Stimulated activated CD4-positive, alpha-beta T cell treated with anti-CD3 and anti-CD28 coated beads, Interleukin-1b, Interleukin-23, amount 100 ng/mL, for 1 hour (primary cell): ENCODE measurements at places on chromosomes 11 and 22.

DNA sequence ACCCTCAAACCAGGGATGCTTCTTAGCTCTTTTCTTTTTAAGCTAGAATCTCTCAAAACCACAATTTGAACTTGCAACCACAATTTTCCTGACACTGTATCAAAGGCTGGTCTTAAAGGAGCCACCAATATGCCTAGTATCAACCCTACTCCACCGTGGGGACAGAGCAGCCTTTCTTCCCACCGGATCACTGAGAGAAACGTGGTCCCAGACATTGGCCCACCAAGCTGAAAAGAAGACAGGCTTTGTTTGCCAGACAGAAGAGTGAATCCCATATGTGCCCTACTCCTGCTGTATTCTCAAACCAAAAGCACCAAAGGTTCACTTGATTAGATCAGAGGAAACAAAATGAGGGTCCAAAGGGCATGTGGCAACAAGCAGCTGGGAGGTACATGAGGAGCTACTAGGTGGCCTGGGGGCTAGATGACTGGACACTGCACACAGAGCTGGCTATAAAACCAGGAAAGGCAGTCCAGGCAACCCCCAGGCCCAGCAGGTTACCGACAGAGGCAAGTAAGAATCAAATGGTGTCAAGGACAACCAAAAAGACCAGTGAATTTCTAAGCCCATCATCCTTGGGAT, 3.6 kb upstream of the VWCE start:
- DNase-seq: no peak

GRCh38 chr11:120819003-120819402, 204.9 kb upstream of the TBCEL start:
- DNase-seq: no peak

GRCh38 chr22:29309332-29310064, 3.0 kb downstream of the GAS2L1 start:
- DNase-seq: no peak

GRCh38 chr22:35862697-35863096, 145.0 kb downstream of the APOL5 start:
- DNase-seq: no peak

GRCh38 chr11:67584205-67584880, 731 bp downstream of the GSTP1 start:
- DNase-seq: no peak

GRCh38 chr11:69088676-69089146, 40.0 kb downstream of the TPCN2 start:
- peak; percentile 33 for DNase-seq

DNA sequence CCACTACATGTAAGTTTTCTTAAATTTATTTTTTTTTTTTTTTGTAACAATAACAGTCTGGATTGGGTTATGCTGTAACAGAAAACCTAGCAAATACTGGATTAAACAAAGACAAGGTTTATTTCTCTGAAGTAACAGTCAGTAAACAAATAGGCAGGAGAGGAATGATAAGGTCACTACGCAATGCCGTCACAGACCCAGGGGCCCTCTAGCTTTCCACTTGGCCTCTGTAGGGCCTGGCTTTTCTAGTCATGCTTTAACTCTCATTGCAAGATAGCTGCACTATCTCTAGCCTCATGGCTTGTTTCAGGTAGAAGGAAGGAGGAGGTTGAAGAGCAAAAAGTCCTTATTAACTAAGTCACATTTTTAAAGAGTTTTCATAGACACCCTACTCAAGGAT, 6.5 kb downstream of the OR10A6 start:
- no peak for DNase-seq

- DNase-seq: no peak
These were observed 52.3 kb upstream of the YWHAH start for GRCh38 chr22:31892080-31892433.

DNA sequence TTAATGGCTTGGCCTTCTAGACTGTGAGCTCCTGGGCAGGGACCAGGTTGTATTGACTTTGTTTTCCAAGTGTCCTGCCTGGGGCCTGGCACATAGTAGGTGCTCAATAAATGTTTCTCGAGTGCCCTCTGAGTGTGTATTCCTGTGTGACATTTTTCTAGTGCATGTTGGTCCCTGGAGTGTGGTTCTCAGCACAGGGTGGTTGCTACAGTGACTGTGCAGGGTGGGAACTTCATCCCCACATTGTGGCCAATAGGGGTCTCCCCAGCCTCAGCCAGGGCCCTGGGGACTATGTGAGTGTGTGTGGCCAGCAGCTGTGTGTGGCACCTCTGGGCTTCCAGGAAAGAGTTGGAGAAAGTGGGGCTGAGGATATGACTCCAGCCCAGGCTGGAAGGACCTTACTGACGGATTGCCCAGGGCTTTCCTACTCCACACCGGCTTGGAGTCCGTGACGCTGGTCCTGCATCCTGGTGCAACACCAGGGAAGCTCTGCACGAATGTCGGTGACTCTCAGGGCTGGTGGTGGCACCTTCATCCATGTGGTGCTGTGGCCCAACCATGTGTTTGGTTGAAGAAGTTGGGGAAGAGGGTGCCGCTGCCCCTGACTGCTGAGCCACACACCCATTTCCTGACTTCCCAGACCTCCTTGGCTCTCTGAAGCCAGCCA, 9.0 kb upstream of the MARK2 start:
- DNase-seq: no peak

DNA sequence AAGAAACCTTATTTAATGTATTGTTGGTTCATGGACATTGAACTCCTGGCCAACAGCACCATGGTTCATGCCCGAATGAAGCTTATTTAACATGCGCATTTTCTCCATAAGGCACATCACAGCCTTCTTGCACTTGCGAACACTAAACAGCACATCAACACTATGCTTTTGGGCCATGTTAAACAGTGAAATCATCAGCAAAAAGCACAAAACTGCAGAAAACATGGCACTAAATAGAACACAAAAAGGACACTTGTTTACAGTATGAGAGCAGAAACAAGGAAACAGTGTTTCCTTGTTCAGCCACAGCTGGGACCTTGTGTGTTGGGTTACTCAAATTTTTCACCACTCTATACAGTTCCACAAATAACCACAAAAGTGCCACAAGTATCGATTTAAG, 122.3 kb downstream of the MSANTD4 start:
- DNase-seq: no peak

- no peak for DNase-seq
These were observed 73.6 kb upstream of the SUSD2 start for GRCh38 chr22:24107661-24108060.

GRCh38 chr11:19253817-19254216, 13.1 kb upstream of the E2F8 start:
- no peak for DNase-seq

GRCh38 chr11:19768197-19768596, 55.6 kb downstream of the NAV2 start:
- no peak for DNase-seq

- DNase-seq: no peak
These were observed 33.8 kb upstream of the DKK3 start for GRCh38 chr11:12042215-12042676.

- DNase-seq: peak; percentile 28
These were observed 33.4 kb downstream of the APOL1 start for GRCh38 chr22:36286096-36286957.

GRCh38 chr22:35593891-35594470, 23.1 kb downstream of the MB start:
- no peak for DNase-seq

GRCh38 chr11:113238721-113239120, 75.7 kb upstream of the TTC12 start:
- no peak for DNase-seq

- no peak for DNase-seq
These were observed 96.2 kb downstream of the RASSF10 start for GRCh38 chr11:13105237-13105844.

DNA sequence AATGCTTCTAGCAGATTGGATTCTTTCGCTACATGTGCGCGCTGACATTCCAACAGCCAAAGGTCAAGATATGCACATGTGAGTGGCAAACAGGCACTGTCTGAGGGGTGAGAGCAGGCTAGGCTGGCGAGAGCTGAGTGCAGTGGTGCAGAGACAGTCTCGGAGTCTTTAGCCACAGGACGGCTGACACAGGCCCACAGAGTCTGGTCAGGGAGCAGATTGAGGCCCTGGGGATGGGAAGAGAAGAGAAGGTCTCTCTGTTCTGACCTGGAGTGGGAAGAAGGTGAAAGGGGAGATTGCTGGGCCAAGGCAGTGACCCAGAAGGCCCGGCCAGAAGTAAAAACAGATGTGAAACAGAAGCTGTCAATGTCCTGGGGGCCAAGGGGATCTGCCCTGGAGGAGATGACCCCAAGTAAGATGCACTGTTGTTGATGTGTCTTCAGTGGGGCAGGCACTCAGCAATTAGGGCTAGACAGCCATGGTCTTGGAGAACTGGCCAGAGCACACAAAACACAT, 197.8 kb downstream of the ETS1 start:
- DNase-seq: no peak

DNA sequence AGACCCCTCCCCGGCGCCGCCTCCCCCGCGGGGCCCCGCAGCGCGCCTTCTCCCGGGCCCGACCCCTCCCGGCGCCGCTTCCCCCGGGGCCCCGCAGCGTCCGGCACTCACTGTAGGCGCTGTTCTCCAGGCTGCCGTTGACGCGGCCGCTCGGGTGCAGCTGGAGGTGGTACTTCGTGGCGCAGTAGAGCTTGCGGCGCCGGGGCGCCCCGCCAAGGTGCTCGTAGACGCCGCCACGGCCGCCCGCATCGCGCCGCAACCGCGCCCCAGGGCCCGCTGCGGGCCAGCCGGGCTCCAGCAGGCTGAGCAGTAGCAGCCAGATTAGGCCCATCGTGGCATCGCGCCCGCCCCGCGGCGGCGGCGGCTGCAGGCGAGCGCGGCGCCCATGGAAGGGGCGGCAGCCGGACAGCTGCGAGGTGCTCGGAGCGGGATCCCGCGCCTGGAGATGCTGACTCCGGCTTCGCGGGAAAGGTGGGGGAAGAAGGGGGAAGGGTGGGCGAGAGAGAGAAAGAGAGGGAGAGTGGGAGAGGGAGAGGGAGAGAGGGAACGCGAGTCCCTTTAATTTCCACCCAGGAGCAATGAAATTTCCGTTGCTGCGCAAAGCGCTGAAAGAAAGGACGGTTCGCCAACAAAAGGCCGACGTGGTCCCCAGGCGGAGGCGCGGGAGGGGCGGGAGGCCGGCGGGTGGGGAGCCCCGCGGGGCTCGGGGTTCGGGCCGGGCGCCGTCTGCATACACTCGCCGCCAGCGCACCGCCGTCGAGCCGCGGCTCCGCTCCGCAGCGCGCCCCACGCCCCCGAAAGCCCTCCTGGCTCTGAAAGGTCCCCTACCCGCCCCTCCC, at the start of gene FGF3:
TSS of gene FGF3 (minus strand) at position 814 of the 839 bp plus-strand sequence. CDS start at position 331, 483 bp downstream.
- DNase-seq: no peak

GRCh38 chr11:127345819-127346459, 345.4 kb upstream of the KIRREL3 start:
- no peak for DNase-seq

DNA sequence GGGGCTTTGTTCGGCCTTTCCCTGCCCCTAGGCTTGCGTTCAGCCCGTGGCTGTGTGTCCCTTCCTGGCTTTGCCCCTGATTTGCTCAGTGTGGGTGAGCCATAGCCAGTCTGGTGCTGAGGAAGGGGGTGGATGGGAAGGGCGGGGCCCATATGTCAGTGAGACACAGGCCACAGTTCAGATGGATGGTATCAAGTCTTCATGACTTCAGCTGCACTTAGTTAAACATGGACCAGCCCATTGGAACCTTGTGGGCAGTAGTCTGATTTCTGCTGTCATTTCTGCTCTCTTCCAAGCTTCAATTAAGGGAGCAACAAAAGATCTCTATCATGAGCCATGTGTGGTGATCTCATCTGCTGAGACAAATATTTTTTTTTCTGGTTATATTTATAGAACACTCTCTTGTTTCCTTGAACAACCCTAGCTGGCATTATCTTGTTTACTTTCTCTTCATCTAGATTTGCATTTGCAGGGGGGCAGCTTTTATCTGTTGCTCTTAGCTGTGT, 21.6 kb upstream of the PEX26 start:
- DNase-seq: no peak

DNA sequence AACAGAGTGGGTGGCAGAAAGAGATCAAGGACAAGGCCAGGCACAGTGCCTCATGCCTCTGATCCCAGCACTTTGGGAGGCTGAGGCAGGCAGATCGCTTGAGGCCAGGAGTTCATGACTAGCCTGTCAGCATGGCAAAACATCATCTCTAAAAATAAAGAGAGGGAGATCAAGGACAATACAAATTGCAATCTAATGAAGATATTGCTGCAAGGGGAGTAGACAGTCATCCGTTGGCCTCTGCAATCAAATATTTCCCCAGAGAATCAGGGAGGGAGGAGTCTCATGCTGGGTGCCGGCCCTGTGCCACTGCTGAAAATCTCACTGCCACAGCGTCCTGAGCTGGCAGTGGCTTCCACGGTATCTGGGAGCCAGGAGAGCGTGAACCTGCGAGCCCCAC, 19.4 kb upstream of the IL17RA start:
- no peak for DNase-seq

GRCh38 chr11:75011872-75012271, 23.1 kb downstream of the NEU3 start:
- DNase-seq: no peak

GRCh38 chr11:98600786-98601773, 419.7 kb upstream of the CNTN5 start:
- no peak for DNase-seq

GRCh38 chr11:34259087-34259486, 98.7 kb downstream of the ABTB2 start:
- no peak for DNase-seq

DNA sequence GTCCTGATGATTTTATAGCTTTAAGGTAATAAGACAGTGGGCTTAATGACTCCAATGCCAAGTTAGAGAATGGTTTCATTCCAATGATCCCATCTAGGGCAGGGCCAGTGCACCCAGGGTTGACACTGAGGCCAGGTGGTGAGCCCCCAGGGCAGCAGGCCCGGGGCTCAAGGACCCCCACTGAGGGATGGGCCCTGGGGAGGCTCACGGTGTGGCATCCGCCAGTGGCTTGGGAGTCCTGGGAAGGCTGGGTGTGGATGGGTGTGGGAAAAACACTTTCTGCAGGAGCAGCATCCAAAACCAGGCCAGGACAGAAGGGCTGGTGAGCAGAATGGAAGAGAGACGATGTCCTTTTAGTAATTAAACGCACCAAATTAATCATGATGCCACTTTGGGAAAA, 626.3 kb downstream of the TBC1D22A start:
- no peak for DNase-seq

DNA sequence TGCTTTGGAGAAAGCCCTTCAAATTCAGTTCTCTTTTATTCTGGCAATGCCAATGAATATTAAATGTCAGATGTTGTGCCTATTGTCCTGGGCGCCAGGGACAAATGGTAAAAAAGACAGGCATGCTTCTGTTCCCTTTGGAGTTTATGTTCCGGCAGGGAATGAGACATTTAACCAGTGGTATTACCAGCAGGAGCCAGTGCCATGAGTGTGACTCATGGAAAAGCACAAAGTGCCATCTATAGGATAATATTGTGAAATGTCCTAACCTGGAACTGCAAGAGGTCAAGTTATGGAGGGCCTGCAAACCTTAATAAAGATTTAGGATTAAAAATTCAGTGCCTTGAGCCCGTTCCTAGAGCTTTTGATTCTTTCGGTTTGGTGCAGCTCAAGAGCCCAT, 39.5 kb downstream of the REXO2 start:
- DNase-seq: no peak

GRCh38 chr22:41092847-41093411, 537 bp downstream of the EP300 start:
- no peak for DNase-seq
